ENCODE measurements at places on chromosomes 13 and 19. TPM values are rescaled to one million over a fixed set of nuclear protein-coding genes. Genes with fewer than 3 reads are reported as not detected.

GFY gene
- not detected for total RNA-seq

PRKD2 gene
- 132 TPM for total RNA-seq

PRX gene
- 6.7 TPM for total RNA-seq

DNA sequence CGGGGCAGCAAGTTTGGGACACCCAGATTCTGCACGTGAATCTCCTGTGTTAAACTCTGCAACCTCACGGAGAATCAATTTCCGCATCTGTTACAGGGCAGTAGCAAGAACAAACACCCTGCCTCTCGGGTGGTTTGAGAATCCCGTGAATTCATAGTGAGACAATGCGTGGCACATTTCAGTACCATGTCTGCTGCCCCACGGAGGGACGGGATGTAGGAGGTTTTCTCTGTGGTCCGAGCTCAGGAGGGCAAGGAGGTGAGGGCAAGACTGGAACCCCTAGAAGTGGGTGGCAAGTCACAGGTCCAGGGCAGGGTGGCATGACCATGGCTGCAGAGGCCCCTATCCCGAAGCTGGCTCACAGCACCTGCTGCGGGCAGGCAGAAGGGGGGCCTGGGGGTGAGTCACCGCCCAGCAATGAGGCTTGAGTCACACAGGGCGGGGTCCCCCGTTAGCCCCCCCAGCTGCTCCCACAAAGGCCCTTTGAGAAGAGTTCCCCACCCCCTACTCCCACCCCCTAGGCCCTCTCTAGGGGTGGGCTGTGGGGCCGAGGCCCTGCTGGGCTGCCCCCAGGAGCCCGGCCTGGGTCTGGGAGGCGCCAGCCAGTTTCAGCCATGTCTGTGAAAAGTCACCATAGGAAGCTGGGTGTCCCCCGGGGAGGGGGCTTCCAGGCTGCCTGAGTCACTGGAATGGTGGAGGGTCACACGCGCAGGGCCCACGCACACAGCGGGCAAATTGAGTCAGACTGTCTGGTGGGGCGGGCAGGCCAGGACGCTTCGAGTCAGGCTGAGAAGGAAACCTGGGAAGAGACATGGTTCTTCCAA is 25.8 kb upstream of the NANOS3 start:
- no peak for DNase-seq

GRCh38 chr13:75774176-75774575 is 138.0 kb downstream of the LMO7 start:
- no peak for DNase-seq

GRCh38 chr19:41421314-41421713 is 5.9 kb downstream of the B3GNT8 start:
- no peak for DNase-seq

DNA sequence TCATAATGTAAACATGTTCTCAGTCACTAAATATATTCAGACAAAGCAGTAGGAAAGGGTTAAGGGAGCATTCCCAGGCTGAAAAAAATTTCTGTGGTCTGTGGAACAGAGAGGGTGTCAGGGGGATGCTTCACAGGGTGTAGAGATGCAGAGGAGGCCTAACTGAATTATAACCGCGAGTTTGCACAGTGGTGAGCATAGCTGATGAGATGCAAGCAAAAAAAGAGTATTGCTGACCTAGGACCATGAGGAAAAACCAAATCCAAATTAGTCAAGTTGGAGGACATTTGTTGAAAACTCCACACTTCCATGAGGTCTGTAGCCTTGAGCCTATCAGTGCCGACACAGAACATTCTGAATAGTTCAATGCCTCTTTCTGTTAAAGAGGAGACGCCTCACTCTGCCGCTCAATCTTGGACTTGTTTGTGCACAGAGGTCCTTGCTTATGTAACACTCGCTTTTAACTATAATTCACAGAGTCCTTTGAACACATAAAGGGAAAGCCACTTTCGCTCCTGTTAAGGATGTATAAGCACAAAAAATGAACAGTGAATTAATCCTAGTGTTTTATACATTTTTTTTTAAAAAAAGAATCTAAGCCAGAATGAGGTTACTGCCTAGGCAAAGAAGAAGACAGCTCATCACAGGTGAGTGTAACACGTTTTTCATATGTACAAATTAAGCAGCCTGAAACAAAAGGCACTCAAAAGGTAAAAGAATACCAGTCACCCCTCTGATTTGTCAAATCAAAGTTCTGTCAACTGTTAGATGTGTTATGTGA is 25.8 kb upstream of the INTS6 start:
- no peak for DNase-seq
